Activated naive CD8-positive, alpha-beta T cell treated with anti-CD3 and anti-CD28 coated beads, Interleukin-2, amount 10 ng/mL, durations not matched to agents 7 days and 5 days (primary cell): ENCODE measurements at places on chromosomes 1 and 21. TPM values are rescaled to one million over a fixed set of nuclear protein-coding genes. Genes with fewer than 3 reads are reported as not detected.

- no peak for DNase-seq
Observed at GRCh38 chr1:213067352-213067751, 16.3 kb downstream of the RPS6KC1 start.

SH2D1B gene
- total RNA-seq = not detected

- DNase-seq = no peak
Observed at GRCh38 chr1:34140011-34140676, 24.9 kb downstream of the CSMD2 start.

UROD gene
- 79.2 TPM for total RNA-seq

DNA sequence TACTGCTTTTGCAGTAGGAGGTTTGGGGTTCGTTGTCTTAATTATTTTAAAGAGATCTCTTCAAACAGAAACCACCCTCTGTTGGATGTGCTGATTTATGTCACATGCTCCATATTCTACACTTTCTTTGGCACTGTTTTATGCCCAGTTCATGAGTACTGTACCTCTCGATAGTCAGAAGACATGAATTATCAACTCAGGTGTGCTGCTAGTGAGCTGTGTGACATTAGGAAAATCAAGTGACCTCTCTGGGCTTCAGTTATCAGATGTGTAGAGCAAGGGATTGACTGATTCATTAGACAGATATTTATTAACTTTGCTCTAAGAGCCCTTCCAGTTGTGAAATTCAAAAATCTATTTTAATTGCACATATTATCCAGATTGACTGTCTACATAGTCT is 2.1 kb upstream of the AHCTF1 start:
- no peak for DNase-seq

GJB3 gene
- total RNA-seq = not detected

DNA sequence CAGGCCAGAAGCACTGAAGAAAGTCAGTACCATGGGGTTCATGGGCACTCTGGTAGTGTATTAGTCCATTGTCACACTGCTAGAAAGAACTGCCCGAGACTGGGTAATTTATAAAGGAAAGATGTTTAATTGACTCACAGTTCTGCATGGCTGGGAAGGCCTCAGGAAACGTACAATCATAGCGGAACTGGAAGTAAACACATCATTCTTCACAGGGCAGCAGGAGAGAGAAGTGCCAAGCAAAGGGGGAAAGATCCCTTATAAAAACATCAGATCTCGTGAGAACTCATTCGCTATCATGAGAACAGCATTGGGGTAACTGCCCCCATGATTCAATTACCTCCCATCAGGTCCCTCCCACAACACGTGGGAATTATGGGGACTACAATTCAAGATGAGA is 20.2 kb upstream of the ROR1 start:
- no peak for DNase-seq

UTS2 gene
- total RNA-seq = 2.0 TPM

GRCh38 chr1:173523329-173523728 is 46.2 kb downstream of the PRDX6 start:
- no peak for DNase-seq

- DNase-seq = no peak
Observed at GRCh38 chr1:12153181-12153785, 13.5 kb upstream of the TNFRSF1B start.
